ENCODE measurements at places on chromosomes 4 and X.

GRCh38 chr4:158826882-158827281 is 58.1 kb downstream of the FNIP2 start:
- DNase-seq = no peak

DNA sequence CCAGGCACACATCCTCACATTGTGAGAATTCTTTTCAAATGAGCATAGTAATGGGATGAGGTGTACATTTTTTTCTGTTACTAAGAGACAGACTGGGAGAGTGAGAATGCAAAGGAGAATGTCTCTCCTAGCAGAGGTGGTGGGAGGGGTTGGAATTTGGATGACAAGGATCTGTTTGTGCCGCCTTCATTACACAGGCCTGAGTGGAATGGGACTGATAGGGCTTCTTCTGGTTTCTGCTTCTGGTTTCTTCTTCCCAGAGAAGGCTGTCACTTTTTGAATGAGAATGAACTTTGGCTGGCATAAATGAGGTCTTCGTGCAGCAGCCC is 55.4 kb downstream of the C4orf51 start:
- DNase-seq = no peak

GRCh38 chrX:149881081-149881711 is at the start of gene MAGEA8:
Gene MAGEA8, plus strand, starts transcription at chrX:149881183. Its CDS starts 3,090 bp downstream, at chrX:149884273.
- DNase-seq = no peak

DNA sequence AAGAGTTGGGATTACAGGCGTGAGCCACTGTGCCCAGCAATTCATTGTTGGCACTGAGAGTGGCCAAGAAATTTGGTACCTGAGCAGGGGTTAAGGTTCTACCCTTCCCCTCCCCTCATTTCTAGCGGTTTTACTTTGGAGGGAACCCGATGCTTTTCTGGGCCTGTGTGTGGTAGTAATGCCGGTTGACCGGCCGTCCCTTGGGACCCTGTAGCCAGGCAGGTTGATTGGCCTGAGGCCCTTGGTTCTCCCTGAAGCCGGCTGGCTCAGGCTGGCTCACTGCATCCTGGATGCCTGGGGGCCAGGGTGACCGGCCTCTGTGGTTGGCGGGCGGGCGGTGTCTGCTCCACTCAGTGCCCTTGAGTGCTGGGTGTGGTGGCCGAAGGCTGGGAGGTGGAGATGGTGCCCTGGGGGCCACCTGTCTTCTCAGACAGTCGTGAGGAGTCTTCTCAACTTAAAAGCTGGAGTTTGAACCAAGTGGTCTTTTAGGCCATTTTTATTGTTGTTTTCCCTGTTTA is 45.6 kb downstream of the RGS12 start:
- DNase-seq = no peak

- no peak for DNase-seq
Observed at GRCh38 chr4:1985294-1985693, 23.5 kb downstream of the NELFA start.

GRCh38 chrX:47179221-47179927 is 14.3 kb upstream of the UBA1 start:
- no peak for DNase-seq

Measured in germinal center (tissue), 1 donor.